ENCODE measurements at places on chromosomes 1 and 21.

DNA sequence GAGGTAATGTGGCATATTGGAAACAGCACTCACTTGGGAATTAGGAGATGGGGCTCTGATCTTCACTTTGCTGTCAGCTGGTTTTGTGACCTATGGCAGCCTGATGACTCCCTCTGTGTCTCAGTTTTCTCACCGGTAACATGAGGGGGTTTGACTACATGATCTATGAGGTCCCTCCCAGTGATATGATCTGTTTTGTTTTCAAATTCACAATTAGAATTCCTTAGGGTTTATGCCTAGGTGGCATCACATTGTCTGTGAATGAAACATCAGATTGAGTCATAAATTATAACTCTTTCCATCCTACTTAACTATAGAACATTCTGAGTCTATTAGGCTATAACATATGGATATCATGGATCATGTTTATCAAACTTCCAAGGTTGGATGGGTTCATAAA lies 386.6 kb downstream of the PTBP2 start:
- no peak for DNase-seq

DNA sequence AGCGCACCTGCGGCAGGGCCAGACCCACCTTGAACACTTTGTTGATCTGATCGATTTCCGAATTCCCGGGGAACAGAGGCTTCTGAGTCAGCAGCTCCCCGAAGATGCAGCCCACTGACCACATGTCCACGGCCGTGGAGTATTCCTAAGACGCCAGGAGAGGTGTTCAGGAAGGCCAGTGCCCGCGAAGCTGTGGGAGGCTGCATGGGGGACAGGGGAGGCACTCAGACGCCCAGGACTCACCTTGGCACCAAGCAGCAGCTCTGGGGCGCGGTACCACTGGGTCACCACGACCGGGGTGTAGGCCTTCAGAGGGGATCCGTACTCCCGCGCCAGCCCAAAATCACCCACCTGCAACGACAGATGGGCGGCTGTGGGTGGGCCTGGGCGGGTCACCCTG lies 11.2 kb upstream of the SLC35E2B start:
- no peak for DNase-seq

DNA sequence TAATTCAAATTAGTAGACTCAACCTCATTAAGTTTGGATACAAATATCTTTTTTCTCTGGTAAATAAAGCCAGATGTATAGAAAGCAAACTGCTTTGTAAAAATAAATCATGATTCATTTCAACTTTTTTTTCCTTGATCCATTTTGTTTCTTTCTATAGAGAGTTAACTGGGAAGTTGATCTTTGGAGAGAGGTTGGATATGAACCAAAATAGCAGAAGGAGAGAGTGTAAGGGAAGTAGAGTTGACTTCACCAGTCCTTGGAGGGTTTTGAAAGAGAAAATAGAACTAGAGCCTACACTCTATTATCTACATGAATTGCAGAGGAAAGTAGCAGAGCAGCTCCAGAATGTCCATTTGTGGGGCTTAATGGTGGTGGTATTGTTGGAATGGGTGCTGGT lies 243.8 kb downstream of the ADGRL2 start:
- no peak for DNase-seq

DNA sequence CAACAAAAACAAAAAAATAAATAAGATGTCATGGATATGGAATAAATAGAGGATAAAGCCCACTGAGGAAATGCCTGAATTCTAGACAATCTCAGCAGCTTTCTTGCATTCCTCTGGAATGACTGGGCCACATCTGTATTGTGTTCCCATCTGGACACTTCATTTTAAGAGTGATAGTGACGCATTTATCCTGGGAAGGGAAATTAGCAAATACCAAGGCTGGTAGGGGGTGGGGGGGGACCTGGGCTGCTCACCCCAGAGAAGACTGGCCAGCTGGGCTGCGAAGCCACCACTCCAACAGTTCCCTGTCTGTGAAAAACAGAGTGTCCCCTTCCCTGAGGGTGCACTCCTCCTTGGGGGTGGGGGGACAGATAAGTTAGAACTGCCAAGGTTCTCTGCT lies 106.3 kb downstream of the HIVEP3 start:
- no peak for DNase-seq

GRCh38 chr21:35204850-35205541 lies 155.9 kb upstream of the RUNX1 start:
- peak; percentile 7 for DNase-seq

DNA sequence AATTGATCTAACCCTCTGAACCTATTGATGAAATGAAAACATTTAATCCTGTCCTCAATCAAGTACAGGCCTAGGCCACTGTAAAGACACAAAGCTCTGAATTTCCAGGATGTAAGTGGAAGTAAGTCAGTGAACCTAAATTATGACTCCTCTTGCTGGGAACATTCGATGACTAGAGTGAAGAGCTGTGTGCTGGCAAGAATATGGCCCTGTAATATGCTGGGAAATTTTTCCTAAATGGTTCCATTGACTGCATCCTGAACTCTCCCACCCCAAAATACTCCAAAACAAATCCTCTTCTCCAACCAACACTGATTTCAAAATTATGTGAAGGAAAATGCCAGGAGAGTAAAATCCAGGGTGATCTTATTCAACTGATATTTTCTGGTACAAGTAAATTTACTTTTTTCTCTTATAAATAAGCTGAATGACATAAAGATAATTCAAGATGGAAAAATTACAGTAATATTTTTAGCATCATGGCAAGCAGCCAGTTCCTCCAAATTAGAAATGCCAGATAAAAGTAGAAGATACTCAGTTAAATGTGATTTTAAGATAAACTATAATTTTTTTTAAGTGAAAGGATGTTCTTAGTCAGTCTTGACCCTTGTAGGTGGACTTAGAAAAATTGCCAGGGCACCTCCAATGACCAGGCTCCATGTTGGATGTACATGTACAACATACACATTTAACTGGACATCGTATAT lies 269.4 kb downstream of the PTGER3 start:
- DNase-seq = no peak

All from CD4-positive, alpha-beta T cell treated with Interferon alpha-2 for 1 hour (primary cell).